Activated T-helper 1 cell treated with anti-CD3 and anti-CD28 coated beads, Interleukin-12 subunit alpha, Interleukin-12 subunit beta, Interleukin-2, Interleukin-4 antibody, amounts not matched to agents 30 ng/mL and 10 ng/mL and 1 ng/mL, durations not matched to agents 14 hours and 24 hours and 36 hours (primary cell): ENCODE measurements at places on chromosomes 7 and 10. TPM values are rescaled to one million over a fixed set of nuclear protein-coding genes. Genes with fewer than 3 reads are reported as not detected.

- DNase-seq = no peak
Measured at GRCh38 chr7:95927756-95928155, 155.4 kb downstream of the DYNC1I1 start.

DNA sequence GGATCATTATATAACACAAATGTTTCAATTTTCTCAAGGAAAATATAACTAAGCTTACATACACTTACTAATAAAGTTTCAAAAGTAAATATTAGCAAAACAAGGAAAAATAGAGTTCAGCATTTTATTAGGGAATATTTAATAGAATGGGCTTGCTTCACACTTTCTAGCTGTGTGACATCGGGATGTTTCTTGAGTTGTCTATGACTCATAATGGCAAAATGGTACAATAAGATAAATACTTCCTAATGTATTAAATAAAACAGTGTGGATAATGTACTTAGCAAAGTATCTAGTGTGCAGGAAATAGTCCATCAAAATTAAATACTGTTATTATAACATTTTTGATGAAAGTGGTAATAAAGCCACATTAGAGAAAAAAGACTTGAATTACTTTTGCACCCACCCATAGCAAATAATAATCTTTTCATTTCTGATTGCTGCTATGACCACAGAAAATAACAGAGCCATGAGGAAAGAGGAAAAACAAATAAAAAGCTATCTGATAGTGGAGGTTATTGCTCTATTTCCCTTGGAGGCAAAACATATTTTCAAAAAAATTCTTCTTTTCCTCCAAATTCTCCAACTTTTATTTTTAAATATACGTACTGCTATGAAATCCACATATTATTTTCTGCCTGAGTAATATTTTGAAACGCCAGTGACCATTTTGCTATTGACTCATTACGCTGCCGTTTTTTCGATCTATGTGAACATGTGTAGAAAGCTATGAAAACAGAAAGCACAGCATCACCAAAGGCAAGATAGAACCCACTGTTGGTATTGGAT, 272.9 kb upstream of the KLF6 start:
- DNase-seq = no peak

LRRC17 gene
- 0.17 TPM in 1 of 2 replicates, not detected in the other for total RNA-seq

DNA sequence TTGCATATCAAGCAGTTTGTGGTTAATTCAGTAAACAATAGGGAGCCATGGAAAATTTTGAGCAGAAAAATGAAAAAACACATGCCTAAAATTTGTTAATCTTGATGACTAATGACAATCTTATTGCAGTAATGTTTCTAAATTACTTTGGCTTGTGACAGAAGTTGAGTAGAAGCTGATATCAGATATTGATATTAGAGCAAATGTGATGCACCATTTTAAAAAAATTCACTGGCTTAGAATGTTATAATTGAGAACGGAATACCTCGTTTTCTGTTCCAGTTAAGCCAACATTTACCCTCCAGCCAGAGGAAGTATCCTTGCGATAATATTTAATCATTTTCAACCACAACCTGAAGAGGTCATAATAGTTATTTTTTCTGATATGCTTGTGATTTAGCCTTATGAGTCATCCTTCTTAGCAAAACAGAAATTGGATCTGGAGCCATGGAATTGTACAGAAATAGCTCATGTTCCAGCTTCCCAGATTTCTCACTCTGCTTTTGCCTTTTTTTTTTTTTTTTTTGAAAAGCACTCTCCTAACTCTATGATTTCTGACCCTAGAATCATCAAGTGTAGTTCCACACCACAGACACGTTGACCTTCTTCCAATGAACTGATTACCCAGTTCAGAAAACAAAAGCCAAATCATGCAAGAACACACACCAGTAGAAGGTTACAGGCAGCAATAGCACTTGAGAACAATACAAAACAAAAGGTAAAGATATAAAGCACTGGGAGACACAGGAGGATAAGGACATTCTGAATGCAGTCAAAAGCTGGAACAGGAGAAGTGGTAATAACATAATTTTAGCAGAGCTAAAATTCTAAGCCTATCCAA, 96.8 kb upstream of the PHYHIPL start:
- DNase-seq = no peak

DNA sequence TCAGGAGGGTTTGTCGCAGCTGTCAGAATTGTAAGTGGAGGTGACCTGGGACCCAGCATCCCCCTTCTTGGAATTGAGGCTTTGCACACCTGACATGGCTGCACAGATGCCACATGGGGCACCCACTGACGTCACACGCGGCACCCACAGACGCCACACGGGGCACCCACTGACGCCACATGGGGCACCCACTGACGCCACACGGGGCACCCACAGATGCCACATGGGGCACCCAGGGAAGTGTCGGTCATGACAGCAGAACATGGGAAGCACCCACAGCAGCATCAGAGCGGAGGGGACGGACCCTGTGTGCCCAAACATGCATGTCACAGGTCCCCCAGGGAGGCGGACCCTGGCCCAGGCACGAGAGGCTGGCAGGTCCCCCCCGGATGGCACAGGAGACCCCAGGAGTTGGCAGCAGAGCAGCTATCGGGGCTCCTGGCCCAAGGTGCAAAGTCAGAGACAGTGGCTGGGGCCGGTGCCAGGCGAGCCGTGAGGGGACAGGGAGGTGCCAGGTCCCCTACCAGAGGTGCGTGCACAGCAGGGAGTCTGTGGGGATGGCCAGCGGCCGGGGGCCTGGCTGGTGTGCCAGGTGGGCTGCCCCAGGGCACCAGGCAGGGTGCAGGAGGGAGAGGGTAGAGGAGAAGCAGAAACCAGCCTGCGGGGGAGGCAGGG, 21.1 kb downstream of the KNDC1 start:
- no peak for DNase-seq

- no peak for DNase-seq
Measured at GRCh38 chr10:91677911-91678310, 45.0 kb upstream of the PPP1R3C start.

DNA sequence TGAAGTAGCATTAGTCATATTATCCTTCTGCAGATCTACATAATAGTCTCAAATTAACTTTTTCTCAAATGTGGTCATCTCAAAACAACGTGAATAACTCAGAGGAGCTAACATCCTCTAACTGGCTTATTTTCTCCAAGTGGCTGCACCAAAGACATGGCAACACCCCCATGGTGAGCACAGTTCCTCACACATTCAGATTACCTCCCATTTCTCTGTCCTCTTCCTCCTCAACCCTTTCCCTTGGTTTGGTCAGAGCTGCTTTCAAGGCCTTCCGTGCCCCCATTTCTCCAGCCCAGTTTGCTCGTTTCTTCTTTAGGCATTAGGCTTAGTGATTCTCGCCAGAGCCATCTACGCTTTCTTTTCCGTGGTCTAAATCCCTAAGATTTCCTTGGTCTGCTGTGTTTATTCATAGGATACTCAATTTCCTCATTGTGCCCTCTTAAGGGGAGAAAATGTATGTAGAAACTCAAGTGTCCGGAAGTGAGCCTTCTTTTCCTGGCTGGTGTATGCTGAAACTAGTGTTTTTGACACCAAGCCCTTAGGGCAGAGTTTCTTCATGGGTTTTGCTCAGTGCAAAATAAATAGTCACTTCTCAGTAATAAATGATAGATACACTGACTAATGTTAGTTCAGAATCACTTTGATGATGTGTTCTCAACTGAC, 2.6 kb downstream of the MET start:
- DNase-seq = no peak

GRCh38 chr7:43906331-43907010, at the start of gene URGCP:
Gene URGCP, minus strand, starts transcription at chr7:43906596. Its CDS starts 21 bp downstream, at chr7:43906575.
- DNase-seq = peak; percentile 46

DNA sequence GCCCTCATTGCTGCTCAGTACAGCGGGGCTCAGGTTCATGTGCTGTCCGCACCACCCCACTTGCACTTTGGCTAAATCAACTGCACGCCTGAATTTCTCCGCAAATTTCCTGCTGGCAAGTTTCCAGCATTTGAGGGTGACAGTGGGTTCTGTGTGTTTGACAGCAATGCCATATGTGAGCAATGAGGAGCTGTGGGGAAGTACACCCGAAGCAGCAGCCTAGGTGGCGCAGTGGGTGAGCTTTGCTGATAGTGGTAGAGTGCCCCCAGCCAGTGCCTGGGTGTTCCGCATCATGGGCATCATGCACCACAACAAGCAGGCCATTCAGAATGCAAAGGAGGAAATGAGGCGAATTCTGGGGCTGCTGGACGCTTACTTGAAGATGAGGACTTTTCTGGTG, 103.9 kb upstream of the POT1 start:
- no peak for DNase-seq

DNA sequence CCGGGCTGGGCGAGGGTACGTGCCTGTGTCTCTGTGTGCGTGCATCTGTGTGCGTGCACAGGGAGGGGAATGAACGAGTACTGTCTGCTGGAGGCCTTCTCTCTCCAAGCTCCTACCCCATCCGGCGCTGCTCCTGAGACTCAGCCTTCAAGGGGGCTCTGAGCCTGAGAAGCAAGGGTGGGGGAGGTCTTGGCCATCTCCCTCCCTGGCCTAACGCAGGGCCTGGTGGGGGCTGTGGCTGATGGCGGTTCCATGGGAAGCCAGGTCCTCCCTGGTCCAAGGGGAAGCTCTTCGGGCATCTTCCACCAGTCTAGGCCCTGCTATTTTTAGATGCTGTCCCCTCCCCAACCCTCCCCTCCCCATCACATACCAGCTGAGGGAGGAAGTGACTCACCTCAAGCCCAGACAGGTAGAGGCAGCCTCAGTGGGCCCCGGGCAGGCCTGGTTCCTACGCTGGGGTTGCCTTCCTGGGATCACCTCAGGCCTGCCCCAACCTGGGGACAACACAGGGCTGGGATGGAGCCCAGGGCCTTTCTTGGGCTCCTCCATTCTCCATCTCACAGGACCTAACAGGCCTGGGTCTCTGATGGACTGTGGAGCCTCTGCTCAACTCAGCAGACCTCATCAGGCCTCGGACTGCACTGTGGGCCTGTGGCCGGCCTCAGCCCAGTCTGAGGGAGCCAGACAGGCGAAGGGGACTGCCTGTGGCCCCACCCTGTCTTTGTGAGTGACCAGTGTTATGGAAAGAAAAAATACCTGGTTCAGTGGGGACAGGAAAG, 32.2 kb downstream of the DNAJB12 start:
- no peak for DNase-seq

DNA sequence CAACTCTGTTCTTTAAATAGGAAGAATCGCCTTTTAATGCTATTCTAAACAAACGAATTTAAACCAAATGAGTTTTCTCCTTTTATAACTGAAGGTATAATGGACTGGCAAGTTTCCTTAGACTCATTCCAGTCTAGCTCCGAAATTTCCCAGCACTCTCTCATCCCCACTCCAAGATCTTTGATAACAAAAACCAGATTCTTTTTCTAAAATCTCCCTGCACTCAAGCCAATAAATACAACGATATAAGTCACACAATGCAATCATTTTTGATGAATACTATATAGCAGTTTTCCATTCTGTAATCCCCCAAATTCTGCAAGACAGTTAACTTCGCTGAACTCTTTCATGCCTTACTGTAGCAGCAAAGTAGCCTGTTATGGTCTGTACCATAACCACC, 1.9 kb downstream of the OGA start:
- DNase-seq = no peak

DNA sequence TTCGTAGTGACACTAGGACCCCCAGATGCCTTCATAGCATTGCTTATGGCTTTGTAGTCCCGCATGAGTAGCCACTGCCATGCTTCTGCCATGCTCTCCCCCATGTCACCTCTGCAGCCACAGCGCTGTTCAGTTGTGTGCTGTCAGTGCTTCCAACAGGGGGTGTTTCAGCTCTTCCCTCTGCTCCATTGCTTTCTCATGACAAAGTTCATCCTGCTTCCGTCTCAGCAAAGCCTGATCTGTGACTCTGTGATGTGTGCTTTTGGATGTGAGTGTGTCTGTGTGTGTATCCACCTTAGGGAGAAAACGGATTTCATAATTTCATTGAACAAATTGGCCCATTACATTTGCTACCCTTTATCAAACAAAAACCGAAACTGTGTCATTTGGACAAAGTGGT, 134.9 kb upstream of the SAMD8 start:
- no peak for DNase-seq

DNA sequence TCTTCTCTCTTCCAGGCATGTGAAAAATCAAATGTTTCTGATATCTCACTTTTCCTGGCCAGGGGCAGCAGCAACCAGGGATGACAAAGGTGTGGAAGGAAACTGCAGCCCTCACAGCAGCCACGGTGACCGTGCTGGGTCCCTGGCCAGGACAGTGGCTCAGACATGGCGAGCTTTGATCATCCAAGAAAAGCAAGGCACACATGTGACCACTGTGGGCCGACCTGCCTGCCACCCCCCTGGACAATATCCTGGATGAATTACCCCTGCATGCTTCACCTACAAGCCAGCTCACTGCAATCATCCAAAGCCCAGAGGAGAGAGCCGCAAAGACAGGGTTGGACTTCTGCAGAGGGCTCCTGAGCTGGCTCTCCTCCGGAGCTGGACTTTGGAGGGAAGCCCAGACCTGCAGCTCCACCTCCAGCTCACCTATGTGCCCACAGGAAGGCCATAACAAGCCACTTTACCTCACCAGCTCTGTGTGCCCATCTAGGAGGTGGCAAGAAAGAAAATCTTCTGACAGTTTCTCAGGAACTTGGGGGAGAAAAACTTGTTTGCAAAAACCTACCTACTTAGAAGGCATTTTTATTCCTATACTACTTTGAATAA, 2.7 kb downstream of the CHST15 start:
- no peak for DNase-seq

DNA sequence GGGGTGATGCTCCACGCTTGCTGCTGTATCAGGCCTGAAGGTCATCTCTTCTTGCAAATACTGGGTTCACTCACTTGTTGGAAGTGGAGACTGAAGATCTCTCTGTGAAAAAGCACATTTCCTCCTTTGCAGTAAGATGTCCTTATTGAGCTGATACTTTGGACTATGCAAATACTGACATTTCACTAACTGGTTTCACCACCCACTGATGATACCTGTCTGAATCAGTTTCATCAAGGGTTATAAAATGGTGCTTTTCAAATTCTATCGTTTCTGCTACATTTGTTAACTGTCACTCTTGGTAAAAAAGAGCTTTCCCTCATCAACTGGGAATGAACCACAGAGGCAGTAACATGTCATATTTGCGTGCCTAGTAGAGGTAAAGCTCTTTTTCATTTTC, 35.5 kb downstream of the RAB19 start:
- DNase-seq = no peak

DNA sequence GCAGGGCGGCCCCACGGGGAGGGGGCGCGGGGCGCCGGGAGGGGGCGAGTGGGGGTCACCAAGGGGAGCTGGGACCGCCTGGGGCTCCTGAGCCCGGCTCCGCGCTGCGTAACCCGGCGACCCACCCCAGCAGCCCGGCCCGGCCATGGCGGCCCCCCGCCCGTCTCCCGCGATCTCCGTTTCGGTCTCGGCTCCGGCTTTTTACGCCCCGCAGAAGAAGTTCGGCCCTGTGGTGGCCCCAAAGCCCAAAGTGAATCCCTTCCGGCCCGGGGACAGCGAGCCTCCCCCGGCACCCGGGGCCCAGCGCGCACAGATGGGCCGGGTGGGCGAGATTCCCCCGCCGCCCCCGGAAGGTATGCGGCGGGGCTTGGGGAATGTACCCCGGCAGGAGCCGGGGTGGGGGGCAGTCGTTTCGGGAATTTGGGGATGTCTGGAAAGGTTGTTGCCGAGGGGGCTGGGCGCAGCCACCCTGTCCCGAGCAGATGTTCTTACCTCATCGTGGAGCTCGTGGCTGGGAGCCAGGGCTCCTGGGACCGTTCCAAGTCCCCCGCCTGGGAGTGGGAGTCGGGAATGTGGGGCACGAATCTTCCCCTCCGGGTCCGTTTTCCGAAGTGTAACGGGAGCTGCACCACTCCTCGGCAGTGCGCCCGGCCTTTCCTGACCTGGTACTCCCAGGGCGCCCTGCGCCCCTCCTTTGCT, 431 bp downstream of the ZYX start:
- no peak for DNase-seq

ENTPD1 gene
- 25.8 and 26.3 TPM in 2 replicates for total RNA-seq

TSPAN12 gene
- not detected in 2 replicates for total RNA-seq

- no peak for DNase-seq
Measured at GRCh38 chr7:14582010-14582409, 320.5 kb downstream of the DGKB start.
